ENCODE measurements at places on chromosomes 7 and 10.

DNA sequence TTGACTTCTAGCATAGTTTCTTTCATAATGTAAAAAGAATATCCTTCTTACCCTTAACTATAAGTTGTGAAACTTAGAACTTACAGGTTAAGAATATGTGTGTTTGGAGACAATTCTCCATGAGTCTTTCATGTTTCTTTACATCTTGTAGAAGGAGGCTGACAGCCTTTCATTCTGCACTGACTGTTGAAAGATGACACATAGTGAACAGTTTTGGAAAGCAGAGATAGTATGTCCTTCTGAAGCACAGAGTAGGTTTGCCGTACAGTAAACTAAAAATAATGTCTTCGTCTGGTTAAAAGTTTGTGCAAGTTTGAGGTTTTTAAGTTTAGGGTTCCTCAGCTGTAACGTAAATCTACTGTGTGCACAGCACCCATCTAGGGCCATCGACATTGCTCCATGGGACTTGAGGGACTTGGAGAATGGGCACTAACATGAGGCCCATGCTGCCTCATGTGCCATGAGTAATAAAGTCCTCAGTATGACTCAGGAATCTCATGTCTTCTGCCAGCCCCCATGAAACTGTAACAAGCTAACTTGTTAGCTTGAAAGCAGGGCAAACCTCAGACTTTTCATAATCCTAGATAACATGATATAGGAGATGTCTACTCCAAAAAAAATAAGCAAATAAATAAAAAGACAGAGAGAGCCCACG, 24.5 kb upstream of the ELAPOR2 start:
- no peak for DNase-seq

GRCh38 chr10:95770084-95770720, 14.2 kb downstream of the ENTPD1 start:
- no peak for DNase-seq

DNA sequence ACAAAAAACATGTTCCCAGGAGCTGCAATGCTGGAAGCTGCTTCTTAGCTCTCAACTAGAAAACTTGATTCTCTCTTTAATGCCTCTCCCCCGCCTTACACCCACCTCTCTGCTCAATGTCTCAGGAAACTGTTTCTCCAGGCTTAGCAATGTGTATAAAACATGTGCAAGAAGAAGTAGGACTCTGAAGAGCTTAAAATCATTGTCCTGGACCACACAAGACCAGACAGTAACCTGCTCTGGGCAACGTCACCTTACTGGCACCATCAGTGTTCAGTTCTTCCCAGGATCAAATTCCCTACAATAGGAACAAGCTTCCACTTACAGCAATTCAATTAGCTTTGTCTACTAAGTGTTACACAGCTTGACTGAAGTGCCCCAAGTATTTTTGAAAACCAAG, 104.9 kb downstream of the RAPGEF5 start:
- DNase-seq, result no peak

DNA sequence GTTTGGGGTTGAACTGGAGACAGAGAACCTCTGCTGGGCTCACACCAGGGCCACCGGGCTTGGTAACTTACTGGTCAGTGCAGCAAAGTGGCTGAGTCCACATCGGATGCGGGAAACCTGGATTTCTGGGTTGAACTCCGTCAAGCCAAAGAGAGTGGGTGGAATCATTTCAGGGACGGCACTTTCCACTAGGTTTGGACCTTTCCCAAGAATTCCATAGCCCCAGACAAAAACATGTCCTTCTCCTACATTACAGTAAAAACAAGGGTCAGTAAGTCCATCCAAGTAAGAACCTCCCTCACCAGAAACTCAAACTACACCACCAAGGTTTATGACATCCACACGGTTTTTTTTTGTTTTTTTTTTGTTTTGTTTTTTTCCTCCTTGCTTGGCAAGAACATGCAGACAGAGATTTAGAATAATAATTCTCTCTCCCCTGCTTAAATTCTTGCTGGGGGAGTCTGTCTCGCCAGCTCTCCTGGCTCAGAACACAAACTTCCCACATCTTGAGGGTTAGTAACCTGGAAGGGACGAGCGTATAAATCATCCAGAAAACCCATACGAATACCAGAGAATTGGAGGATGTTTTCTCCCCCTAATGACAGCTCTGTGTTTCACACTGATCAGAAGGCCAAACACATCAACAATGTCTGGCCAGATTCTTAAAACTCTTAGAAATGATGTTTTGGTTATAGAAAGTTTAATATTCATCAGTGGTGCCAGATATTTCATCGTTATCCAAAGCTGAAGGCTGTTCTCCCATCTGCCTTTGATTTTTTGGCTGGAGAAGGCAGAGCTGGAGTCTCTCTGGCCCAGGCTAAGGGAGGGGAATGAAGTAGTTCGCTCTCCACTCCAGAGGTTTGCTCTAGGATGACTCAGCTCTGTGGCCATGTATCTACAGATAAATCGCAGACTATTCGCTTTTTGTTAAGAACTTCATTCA, 17.5 kb downstream of the RCC1L start:
- no peak for DNase-seq

- no peak for DNase-seq
These were observed 14.3 kb downstream of the ZNF282 start for GRCh38 chr7:149209518-149210269.

- no peak for DNase-seq
These were observed 24.7 kb upstream of the ADCYAP1R1 start for GRCh38 chr7:31027161-31027965.

DNA sequence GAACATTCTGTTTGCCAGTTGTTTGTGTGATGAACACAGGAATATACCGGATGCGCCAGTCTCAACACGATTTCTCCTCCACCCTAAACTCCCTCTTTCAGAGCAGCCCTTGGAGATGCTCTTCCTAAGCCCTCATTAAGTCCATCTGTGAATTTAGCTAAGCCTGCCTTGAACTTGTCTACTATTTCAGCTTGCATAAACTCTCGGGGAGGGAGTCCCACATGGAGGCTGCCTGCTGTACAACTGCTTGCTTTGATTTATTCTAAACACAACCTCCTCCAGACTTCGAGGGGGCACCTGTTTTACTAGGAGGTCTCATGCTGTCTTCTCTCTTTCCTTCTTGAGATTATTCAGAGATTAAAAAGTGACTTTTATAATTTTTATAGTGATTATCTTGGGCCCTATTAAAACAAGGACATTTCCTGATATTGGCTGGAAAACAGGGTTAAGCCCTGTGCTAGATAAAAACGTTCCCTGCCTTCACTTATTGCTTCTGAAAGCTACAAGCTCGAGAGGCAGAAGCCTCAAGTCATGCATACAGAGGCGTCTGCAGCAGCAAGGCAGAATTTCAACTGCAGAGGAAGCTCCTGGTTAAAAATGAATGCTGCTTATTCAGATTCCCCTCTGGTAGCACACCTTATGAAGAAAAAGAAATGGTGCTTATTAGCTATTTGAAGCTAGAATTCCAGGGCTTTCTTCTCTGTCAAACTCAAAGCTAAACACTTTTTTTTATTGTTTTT, 174.3 kb downstream of the FANK1 start:
- no peak for DNase-seq

DNA sequence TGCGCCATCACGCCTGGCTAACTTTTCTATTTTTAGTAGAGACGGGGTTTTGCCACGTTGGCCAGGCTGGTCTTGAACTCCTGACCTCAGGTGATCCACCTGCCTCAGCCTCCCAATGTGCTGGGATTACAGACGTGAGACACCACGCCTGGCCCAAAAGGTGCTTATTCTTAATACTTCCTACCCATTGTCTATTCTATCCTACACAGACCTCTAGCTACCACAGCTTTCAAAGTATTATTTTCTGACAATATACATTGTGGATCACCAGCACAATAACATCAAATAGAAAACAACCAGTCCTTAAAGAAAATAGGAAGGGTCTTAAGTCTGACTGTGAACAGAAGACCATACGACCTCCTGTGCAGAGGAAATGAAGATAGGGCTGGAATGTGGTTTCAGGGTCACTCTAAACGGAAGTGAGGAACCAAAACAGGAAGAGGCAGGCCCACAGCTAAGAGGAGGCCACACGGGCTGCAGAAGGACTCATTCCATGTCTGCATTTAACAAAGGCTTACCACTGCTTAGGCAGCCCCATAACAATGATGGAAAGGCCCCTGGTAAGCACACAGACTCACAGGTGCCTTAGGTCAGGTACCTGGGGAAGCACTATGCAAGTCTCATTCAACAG, 115.2 kb downstream of the ZFAND4 start:
- no peak for DNase-seq

DNA sequence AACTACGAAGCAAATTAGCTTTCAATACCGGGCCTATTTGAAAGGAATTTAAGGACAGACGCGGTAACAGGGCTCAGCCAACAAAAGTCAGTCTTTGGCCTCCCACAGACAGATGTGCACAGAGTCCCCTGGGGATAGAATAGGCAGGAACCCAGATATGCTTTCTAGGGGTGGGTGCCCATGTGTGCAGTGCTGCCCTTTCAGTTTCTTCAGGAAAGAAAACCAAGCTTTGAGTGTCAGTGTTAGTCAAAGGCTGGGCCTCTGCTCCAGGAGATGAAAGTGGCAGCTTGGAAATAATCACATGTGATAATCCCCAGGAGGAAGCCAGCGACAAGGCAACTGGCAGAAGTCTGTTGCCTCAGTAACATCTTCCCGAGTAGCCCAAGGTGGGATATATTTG, 43.8 kb upstream of the CSTF2T start:
- no peak for DNase-seq

- DNase-seq, result no peak
These were observed 289.6 kb downstream of the PPP1R3A start for GRCh38 chr7:113628948-113629847.
